Karpas-422 (cell line): ENCODE measurements at places on chromosomes 5 and 9. TPM values are rescaled to one million over a fixed set of nuclear protein-coding genes. Genes with fewer than 3 reads are reported as not detected.
A peak's percentile ranks its signal among the peaks of the same experiment; 100 is the strongest.

C6 gene
- not detected in 2 replicates for total RNA-seq

PNPLA7 gene
- total RNA-seq = 1.8 and 3.3 TPM in 2 replicates

MYMK gene
- total RNA-seq = not detected in 2 replicates

WNT8A gene
- total RNA-seq = not detected in 2 replicates

ASPN gene
- not detected in 2 replicates for total RNA-seq

PTGS1 gene
- 0.07 TPM in 1 of 2 replicates, not detected in the other for total RNA-seq

SNAPC4 gene
- total RNA-seq = 3.7 and 9.6 TPM in 2 replicates

PPP3R2 gene
- total RNA-seq = not detected in 2 replicates

SETX gene
- total RNA-seq = 56.0 and 56.7 TPM in 2 replicates

GABRA1 gene
- total RNA-seq = not detected in 2 replicates

TMC1 gene
- not detected in 2 replicates for total RNA-seq

DNA sequence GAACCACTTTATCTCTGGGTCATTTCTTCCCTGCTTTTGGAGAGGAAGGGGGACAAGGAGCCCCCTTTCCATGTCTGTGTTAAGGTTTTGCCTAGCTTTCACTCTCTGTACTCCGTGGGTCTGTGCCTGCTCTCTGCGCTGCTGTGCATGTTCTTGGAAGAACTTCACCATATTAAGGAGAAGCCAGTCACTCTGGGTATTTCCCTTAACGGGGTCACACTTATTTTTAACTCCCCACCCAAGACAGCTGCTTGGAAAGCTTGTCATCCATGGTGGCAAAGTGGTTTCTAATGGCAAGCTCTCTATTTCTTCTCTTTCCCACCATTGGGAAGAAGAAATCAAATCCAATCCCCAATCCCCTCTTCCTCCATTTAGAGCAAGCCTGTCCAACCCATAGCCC lies 44.8 kb upstream of the HMHB1 start:
- no peak for DNase-seq

GRCh38 chr9:92590377-92590776 lies 54.6 kb upstream of the ECM2 start:
- no peak for DNase-seq

DNA sequence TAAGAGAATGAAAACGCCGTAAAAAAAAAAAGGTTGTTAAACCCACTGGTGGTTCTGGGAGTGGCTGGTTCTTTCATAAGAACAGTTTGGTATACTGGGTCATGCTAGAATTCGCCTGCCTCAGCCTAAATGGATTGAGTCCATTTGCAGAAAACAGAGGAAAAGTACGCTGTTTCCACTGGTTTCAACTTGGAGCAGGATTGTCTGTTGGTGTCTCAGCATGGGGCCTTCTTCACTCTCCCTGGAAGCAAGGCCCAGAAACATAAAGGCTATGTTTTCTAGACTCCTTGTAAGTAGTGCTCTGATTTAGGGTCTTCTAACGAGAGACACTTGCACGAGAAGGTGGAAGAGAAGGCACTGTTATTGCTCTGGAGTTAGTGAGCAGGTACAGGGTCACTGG lies 116.9 kb upstream of the MTAP start:
- DNase-seq = no peak

GRCh38 chr5:73447530-73448462 lies 781 bp downstream of the FOXD1 start:
- peak; percentile 57 for DNase-seq

- DNase-seq = no peak
These were observed 450.5 kb upstream of the CDH10 start for GRCh38 chr5:25095261-25095660.

DNA sequence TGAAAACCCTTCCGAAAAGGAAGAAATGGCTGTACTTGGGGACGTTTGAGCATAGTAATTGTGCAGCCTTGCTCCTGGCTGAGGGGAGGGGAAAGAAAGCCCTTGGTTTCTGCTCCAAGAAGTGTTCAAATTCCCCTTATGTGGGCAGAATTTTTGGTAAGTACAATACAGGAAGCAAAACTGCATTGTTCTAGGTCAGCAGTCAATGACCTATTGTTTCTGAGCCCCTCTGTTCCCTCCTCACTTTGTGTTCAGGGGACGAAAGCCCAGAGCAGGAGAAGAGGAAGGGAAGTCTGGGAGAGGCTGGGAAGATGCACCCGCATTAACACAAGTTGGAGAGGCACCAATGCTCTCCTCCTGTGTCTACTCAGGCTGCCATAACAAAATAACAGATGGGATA lies 11.9 kb downstream of the BASP1 start:
- no peak for DNase-seq

DNA sequence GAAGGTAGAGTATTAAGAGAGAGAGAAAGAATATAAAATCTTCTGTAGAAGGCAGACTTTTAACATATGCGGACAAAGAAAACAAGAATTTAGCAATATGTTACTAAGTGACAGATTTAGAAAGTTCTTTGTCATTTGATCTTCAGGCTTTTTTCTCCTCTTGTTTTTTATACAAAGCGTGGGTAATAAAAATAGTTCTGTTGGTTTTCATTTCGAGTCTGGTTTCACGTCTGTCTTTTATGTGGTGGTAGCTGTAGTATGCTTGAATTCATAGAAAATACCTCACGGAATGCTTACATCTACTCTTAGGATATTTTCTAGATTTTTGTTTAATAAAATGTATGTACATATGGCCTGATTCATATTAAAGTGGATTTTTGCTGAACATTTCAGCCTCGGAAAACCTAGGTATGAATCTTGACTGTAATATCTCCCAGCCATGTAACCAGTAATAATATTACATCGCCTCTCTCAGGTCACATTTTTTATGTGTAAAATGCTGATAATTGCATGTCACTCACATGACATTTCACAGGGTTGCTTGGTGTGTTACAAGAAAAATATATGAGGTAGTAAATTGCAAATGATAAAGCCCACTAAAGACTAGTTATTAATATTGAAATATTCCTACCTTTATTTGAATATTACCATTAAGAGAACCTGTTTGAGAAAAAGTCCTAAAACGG lies 72.5 kb upstream of the TAF11L2 start:
- no peak for DNase-seq

GRCh38 chr5:178564811-178565550 lies 25.2 kb downstream of the COL23A1 start:
- DNase-seq = no peak

- DNase-seq = no peak
These were observed 21.6 kb upstream of the C5orf46 start for GRCh38 chr5:147927901-147928300.

- DNase-seq = no peak
These were observed at the start of gene ADRA1B for GRCh38 chr5:159915904-159916840. Gene ADRA1B, plus strand, starts transcription at chr5:159916482. Its CDS starts 424 bp downstream, at chr5:159916906.

DNA sequence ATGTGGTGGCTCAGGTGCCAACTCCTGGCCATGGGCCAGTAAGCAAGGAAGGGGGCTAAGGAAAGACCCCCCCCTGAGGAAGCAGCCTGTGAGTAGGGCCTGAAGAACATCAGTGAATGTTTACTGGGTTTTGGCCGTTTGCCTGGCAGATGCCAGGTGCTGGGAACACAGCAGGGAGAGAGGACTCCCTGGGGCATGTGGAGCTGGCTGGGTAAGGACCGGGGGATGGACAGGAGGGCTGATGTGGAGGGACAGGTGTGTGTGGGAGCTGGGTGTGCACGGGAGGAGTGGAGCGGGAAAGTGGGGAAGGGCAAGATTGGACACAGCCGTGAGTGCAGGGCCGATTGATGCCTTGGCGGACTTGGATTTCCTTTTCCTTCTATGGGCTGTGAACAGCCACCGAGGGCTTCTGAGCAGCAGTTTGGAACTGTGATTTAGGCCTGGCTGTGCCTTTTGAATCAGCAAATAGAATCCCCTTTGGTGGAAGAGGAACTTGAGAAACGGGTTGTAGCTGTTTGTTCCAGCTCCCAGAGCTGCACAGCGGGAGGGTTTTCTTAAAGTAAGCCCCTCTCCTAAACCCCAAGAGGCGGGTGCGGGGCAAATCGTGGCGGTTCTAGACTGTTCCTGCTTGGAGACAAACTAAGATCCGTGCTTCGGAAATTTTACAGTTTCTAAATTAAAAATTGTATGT lies 3.1 kb downstream of the HMCN2 start:
- no peak for DNase-seq

GRCh38 chr5:118314931-118315330 lies 673.4 kb downstream of the DTWD2 start:
- DNase-seq = no peak

GRCh38 chr9:20382460-20383071 lies 239.7 kb downstream of the MLLT3 start:
- no peak for DNase-seq

DNA sequence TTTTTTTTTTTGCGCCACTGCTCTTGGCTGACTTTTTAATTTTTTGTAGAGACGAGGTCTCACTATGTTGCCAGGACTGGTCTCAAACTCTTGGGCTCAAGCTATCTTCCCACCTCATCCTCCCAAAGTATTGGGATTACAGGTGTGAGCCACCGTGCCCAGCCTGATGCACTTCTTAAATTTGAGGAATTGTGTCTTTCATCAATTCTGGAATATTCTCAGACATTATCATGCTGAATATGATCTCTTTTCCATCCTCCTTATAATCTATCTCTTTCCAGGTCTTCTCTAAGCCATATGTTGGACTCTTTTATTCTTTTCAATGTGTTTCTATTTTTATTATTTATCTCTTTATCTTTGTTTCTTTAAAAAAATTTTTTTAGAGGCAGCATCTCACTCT lies 196.2 kb upstream of the IER5L start:
- DNase-seq = no peak

GRCh38 chr5:78235289-78235688 lies 59.2 kb downstream of the AP3B1 start:
- DNase-seq = no peak

- DNase-seq = no peak
These were observed 22.4 kb downstream of the DDX31 start for GRCh38 chr9:132647355-132647754.

DNA sequence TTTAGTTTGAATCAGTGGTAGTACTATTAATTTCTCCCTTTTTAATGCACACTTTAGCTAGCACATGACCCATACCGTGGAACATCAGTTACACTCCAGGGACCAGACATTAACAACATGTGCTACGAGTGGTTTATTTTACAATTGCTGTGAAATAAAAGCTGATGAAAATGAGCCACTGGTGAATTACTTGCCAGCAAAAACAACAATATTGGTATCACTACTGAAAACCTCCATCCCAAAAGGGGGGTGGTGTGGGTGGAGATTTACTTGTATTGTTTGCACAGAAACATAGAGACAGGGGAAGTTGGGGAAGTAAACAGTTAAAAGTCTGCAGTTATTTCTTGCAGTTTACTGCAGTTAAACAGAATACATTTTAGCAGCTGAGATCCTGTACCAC lies 369.6 kb upstream of the GRAMD2B start:
- DNase-seq = no peak

GRCh38 chr5:94245608-94246007 lies 372.8 kb downstream of the KIAA0825 start:
- DNase-seq = no peak

- DNase-seq = no peak
These were observed 300.6 kb downstream of the PARP8 start for GRCh38 chr5:50967009-50967562.

DNA sequence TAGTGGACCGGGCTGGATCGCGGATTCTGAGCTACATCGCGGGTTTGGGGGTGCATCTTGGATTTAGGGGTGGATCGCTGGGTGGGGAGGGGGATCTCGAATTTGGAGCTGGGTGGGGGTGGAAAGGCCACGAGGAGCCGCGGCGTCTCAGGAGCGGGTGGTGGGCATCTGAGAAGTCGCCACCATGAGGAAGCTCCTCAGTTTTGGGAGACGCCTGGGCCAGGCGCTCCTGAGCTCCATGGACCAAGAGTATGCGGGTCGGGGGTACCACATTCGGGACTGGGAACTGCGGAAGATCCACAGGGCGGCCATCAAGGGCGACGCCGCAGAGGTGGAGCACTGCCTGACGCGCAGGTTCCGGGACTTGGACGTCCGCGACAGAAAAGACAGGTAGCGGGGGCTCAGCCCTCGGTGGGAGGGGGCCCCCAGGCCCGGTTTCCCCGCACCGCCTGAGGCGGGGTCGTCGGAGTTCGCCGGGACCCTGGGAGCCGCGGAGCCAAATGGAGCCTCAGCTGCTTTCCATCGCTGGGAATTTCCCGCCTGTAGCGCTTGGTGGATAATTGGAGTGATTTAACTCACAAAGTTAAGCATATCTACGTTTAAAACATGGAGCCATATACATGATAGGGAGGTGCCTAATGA lies 376 bp downstream of the ANKRD18B start:
- no peak for DNase-seq

- DNase-seq = no peak
These were observed 2.1 kb downstream of the FGF18 start for GRCh38 chr5:171421331-171422262.

DNA sequence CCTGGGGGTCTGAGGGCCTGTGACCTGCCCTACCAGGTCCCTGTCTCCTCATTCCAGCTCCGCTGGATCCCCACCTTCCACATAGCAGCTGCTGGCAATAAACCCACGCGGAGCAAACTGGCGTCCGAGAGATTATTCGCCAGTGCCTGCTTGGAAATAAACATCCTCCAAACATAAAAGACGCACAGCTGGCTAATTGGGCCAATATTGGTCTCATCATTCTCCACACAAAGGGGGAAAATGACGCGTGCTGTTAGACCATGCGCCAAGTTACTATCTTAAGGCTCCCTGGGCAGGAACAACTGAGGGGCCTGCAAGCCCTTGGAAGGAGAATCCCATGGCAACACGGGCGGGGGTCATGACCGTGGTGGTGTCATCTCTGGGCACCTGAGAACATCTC lies 73.3 kb upstream of the SARDH start:
- DNase-seq = no peak

DNA sequence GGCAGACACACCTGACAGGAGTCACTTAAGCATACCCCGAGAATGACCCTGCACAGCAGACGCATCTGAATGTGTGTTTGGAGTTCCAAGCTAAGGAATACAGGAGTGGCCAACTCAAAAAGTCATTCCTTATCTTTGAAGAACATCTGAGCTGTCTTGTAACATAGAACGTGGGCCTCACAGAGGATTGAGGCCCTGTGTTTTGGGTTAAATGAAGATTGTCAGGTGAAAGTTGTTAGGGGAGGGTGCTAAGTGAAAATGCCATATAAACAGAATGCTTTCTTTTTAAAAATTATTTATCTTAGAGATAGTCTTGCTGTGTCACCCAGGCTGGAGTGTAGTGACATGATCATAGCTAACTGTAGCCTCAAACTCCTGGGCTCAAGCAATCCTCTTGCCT lies 100.9 kb downstream of the PIK3R1 start:
- DNase-seq = no peak
